Transverse colon (tissue), 4 donors: ENCODE measurements at places on chromosomes 3 and 15.

DNA sequence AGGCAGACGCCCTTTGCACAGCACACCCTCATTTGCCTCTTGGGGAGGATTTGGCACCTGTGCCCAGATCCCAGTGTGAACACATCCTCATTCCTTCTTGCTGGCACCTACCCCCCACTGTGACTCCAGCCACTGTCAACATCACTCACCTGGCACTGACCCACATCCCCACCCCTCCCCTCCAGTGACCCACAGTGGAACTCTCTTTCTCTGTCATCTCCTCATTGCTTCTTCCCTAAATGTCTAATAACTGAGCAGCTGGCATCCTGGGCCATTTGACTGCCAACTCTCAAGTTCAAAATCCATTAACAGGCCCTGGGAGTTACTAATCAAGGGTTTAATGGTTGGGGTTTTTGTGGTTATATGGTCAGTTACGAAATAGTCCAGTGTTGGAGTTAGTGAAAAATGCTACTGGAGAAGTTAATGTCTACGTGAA is 14.4 kb downstream of the SNAPC5 start:
- no peak for DNase-seq

DNA sequence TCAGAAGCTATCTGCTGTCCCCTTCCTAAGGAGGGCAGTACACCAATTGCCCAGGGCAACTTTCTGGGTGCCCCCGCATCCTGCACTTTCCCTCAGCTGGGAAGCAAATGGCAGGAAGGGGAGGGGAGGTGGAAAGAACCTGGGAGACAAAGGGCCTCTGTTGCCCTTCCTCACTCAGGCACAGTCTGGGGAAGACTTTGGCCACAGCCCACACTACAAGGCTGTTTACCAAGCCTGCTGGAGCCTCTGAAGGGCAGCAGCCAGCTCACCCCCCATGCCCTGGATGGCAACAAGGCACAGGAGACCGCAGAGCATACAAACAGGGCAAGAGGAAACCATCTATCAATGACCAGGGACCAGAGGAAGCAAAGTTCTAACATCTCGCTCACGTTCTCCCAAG is 42.4 kb downstream of the ARRDC4 start:
- DNase-seq = no peak

DNA sequence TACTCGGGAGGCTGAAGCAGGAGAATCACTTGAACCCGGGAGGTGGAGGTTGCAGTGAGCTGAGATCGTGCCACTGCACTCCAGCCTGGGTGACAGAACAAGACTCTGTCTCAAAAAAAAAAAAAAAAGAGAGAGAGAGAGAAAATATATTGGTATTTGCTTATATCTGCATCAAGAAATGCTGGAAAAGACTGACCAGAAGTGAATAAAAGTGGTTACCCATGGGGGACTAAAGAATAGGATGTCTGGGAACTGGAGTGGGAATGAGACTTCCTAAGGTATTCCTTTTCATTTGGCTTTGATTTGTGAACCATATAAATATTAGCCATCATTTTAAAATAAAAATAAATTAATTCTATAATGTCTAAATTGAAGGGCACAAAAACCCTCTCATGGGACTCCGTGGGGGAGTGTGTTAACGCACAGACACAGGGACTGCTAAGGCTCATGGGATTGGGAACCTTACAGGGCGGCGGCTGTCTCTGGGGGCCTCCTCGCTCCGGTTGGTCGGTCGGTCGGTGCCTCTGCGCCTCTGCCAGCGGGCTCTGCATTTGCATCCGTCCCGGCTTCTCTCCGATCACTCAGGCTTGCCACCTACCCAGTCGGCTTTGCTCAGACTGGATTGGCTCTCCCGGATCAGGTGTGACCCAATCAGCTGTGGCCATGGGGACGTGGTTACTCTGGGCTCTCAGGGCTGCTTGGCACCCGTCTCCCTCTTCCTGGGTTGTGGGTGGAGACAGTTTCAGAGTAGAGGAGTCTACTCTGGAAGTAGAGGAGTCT is 12.7 kb upstream of the TSPAN3 start:
- peak; percentile 88 for DNase-seq

GRCh38 chr3:71709908-71710511 is 15.2 kb downstream of the EIF4E3 start:
- DNase-seq = no peak

DNA sequence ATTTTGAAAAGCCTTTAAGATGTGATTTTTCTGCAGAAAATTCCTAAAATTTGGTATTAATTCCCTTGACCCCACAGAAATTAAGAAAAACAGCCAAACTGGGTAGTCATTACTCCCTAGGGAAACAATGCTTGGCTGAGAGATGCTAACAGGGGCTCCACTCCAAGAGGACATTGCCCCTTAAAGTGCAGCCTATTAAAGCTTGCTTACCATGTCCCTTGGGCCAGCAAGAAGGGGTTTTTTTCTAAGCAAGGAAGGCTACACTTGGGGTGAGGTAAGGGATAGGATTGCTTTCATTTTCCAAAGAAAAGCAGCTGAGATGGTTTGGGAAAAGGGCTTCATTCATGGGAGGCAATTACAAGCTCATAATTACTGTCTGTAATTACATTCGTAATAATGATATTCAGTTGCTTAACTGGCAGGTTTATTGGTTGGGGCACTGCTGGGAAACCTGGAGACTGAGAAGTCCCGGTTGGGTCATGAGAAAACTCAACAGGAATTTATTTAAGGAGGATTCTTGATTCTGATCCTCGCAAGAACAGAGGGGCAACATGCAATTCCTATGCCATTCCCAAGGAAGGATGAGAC is 247.5 kb downstream of the NR1D2 start:
- DNase-seq = no peak

DNA sequence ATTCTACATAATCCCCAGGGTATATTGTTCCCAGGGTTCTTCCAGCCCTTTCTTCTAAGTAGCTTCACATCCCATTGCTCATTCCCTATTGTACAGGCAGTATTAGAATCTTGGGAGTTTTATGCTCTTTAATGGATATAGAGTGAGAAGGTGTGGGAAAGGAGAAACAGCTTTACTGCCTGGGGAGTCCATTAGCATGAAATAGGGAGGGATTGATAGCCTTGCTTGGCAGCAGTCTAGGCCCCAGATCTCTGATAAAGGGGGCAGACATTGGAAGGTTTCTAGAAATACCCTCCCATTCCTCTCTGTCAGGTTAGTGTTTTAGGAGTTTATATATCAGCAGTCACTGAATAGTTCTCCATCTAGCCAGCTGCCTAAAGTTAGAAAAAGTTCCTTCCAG is 334.3 kb downstream of the UNC13C start:
- no peak for DNase-seq

DNA sequence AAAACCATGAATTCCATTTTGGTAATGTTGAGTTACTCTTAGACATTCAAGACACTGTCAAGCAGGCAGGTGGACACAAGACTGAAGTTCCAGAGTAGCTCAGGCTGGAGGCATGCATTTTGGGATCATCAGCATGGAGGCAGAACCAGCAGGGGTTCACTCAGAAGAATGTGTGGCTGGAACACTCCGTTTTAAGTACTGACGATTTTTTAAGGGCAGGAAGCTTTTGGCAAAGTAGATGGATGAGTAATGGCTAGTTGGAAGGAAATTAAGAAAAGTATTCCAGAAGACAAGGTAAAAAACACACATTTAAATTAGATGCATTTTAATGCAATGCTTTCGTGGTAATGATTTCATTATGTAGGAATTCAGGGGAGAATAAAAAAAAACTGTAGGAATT is 420.4 kb downstream of the ROBO2 start:
- DNase-seq = no peak

DNA sequence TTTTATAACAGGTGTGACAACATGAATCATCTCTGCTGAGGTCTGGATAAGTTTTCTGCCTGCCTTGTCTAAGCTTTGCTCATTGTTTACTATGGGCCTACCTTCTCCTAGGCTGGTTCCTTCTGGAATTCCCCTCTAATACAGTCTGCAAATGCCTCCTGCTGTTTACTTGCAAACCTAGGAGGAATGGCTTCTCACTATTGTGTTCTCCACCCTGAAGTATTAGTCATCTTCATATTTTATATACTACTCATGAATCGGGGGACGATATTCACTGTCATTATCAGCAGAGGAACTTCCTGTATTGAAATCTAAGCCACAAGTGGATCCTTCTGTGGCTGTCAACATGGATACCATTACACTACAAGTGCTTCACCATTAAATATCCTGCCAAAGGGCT is 154.8 kb downstream of the PLCL2 start:
- DNase-seq = no peak

GRCh38 chr3:30984855-30985749 is 90.6 kb upstream of the GADL1 start:
- DNase-seq = no peak

DNA sequence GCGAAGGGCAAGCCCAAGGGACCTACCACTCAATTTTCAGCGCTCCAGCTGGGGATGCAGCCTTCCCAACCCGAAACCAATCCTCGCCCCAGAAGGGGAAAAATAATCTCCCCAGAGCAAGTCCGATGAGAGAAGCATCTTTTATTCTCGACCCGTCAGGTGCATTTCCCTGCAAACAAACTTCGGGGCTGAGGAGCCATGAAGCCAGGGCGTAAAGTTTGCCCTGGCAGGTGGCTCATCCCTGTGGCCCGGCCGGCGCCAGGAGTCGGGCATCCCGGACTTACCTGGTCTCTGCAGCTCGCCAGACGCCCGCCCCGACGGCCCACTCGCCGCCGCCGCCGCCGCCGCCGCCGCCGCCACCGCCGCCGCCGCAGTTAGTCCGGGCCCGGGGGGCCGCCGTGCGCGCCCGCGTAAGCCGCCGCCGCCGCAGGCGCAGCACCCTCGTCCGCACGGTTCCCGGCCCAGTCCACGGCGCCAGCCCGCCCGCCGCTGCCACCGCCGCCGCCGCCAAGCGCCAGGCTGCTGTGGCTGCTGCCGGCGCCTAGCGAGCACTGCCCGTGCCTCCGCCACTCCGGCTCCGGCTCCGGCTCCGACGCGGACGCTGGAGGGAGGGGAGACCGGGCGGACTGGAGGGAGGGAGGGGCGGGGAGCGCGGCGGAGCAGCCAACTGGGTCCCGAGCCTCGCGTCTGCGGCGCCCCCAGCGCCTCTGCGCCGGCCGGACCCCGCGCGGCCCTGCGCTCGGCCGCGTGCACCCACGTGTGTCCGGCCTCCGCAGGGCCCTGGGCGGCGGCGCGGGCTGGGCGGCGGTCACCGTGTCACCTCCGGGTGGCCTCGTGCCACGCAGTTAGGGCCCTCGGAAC is at the start of gene CNTN3:
Gene CNTN3, minus strand, starts transcription at position 553 of the 861 bp plus-strand sequence. CDS start 93,547 bp downstream, outside the sequence.
- DNase-seq = peak; percentile 42

GRCh38 chr3:101158374-101158773 is 162.0 kb downstream of the IMPG2 start:
- no peak for DNase-seq

DNA sequence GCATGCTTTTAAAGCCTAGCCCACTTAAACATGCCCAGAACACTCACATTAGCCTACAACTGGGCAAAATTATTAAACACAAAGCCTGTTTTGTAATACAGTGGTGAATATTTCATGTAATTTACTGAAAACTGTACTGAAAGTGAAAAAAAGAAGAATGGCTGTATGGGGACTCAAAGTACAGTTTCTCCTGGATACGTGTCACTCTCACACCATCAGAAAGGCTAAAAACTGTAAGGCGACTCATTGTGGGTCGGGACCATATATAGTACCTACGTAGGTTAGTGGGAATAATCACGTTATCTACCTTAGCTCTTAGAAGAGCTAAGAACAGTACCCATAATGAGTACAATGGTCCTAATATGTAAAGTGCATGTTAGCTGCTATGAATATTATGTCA is 80.2 kb upstream of the SPATA12 start:
- no peak for DNase-seq

DNA sequence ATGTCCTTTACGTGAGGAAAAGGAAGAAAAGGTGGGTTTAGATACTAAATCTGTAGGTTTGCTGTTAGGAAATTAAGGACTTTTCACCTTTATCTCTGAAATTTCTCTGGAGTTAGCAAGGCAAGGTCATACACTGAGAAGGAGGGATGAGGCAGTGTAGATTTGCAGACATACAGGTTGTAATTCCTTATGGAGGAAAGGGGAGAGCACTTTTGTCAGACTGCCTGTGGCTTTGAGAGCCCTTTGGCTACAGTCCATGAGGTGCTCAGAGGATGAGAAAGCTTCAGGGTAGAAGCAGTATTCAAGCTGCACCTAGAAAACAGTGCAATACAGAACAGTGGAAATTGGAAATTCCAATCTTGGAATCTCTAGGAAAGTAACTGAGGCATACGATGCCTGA is 8.3 kb downstream of the RPL14 start:
- DNase-seq = no peak

GRCh38 chr3:55556619-55557537 is 69.8 kb upstream of the WNT5A start:
- DNase-seq = no peak

- no peak for DNase-seq
Measured at GRCh38 chr3:196835086-196835485, 32.6 kb upstream of the SENP5 start.

DNA sequence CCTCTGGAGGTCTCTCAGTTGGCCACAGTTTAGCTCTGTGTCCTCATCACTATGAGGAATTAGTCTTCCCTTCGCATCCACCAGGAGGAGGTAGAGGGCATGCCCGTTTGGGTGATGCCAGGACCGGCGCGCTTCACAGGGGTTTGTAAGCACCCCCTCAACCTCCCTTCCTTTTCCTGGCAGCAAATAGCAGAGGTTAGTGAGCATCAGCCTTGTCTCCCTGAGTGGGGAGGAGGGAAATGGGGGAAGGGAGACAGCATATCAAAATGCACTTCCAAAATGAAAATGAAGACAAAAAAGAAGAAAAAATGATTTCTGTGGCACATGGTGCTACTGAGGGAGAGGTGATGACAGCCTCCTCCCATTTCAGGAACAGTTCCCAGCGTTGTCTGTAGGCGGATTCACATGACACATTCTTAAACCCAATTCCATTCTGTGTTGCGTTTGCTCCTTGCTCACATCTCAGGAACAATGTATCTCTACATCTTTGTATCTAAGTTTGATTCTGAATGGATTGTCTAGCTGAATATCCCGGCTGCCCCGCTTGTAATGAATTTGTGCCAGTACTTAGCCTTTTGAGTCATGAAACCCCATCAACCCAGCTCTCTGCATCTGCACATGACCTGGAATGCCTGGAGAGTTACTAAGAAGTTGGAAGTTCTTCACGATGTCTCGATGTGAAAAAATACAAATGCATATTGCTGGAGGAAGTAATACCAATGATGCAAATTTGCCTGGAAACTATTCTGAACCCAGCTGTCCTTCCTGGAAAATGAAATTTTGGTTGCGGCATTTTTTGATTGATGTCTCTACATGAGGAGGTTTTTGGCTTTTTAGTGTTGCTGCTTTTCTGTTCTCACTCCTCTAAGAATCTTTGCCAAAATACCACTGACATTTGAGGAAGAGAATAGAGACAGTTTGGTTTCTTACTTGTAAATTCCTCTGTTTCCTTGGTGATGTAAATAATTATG is 45.2 kb downstream of the TYRO3 start:
- DNase-seq = peak; percentile 57

GRCh38 chr3:25015599-25015998 is 412.5 kb upstream of the RARB start:
- DNase-seq = no peak
